ENCODE measurements at places on chromosomes 4 and X. TPM values are rescaled to one million over a fixed set of nuclear protein-coding genes. Genes with fewer than 3 reads are reported as not detected.
A peak's percentile ranks its signal among the peaks of the same experiment; 100 is the strongest.

DNA sequence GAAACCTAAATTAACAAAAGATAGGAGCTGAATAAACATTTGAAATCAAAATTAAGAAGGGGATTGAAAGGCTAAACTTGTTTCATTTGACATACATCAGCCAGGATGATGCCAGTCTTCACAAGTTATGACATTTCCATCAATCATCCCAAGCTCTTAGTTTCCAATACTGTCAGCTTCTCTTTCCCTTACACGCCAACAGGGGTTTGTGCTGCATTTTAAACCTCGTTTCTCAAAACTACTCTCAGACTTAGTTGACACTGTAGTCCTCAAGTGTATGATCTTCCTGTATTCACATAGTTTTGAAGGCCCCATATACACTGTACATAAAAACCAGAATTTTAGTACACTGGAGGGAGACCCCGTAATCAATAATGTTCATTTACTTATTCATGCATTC lies 840 bp upstream of the P2RY10 start:
- no peak for DNase-seq

DNA sequence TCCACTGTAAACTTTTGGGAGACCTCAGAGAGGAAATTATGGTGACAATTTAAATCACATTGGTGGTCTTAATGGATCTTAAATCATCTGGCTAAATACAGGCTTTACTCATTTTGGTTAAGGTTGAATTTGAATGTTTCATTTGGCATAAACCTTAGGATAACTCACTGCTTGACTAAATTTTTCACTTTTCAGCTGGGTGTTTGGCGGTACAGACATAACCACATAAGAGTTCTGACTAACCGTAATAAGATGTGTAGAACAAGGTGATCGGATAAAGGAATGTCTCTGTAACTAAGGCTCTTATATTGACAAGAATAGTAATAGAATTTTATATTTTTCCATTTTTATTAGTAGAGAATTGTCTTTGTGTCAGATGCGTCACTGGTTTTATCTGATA lies 281.0 kb downstream of the BMPR1B start:
- DNase-seq, result no peak

- no peak for DNase-seq
These were observed 314.9 kb upstream of the GRIA3 start for GRCh38 chrX:122869171-122869570.

Gene DMP1
- total RNA-seq, result not detected

Gene UNC5C
- 6.9 TPM for total RNA-seq

Gene SHROOM4
- total RNA-seq, result 28.0 TPM

Gene HS6ST2
- 3.4 TPM for total RNA-seq

Gene STAP1
- 0.49 TPM for total RNA-seq

GRCh38 chr4:7472442-7473013 lies 37.8 kb upstream of the PSAPL1 start:
- DNase-seq, result no peak

DNA sequence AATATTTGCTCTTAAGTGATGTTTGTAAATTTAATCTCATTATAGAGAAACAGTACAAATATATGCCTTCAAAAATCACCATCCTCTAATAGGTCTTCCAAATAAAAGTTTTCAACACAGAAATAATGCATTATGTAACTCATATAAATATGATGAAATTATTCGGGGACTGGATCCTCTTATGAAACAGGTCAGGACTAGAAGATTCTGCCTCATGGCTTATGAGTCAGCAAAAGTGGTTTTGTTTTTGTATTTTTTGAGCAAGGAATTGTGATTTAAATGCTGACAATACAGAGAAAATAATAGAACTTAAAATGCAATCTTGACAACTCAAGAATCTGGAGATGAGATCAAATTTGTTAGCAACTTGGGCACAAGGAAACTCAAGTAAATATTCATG lies 179.7 kb upstream of the NDP start:
- peak; percentile 8 for DNase-seq

DNA sequence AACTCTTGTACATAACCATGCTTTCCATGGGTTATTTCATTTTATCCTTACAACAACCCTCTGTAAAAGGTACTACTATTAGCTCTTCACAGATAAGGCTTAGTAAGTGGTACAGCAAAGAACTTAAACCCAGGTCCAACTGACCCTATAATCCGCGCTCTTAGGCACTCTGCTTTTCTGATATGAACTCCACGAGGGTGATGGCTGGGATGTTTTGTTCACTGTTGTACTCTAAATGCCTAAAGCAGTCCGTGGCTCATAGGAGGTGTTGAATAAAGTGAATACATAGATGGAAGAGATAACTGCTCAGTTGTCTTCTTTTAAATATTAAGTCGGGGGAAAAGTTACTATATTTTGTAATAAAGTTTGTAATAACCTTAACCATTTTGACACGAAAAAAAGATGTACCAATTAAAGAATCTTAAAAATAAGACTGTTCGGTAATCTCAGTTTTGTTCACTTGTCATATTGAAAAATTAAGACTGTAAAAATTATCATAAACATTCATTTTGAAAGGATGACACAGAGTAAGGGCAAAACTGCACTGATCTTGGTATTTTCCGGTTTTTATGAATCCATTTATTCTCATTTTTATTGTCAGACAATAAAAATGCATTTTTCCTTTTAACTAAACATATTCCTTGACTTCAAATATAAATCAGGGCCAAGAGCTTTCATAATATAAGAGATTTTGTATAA lies 166.5 kb downstream of the FBXW7 start:
- no peak for DNase-seq

- DNase-seq, result no peak
These were observed 243.1 kb upstream of the FTHL17 start for GRCh38 chrX:31314921-31315320.

Gene F8A2
- not detected for total RNA-seq

DNA sequence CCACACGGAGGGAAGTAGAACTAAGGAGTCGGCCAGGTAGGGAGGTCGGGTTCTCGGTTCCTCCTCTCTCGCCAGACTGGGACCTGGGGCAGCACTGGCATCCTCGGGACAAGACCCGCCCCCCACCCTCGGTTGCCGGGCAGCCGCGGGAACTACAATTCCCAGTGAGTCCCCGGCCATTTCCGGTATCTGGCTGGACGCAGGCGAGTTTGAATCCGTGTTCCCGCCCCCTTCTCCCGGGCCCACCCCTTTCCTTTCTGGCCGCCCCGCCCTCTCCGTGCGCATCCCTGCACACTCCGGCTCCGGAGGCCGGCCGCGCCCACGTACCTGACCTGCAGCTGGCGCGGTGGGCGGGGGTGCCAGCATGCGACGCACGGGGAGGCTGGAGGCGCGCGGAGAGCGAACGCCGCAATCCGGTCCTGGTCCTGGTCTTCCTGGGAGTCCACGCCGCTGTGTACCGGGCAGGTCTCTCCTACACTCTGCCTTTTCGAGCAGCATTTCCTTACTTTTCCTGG lies 10.2 kb upstream of the DLG3 start:
- DNase-seq, result peak; percentile 86

- DNase-seq, result no peak
These were observed 3.4 kb upstream of the UGT8 start for GRCh38 chr4:114595207-114595606.

Gene MAGEA2B
- not detected for total RNA-seq

Gene DACH2
- total RNA-seq, result 4.6 TPM

DNA sequence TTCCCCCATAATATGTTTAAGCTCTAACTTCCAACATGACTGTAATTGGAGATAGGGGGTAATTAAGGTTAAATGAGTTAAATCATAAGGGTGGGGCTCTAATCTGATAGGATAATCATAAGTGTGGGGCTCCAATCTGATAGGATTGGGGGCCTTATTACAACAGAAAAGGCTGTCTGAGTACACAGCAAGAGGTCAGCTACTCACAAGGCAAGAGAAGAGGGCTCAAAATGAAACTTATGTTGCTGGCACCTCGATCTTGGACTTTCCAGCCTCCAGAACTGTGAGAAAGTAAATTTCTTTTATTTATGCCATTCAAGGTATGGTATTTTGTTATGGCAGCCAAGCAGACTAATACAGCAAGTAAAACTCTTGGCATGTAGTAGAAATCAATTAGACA lies 16.4 kb downstream of the SH2D1A start:
- DNase-seq, result no peak

- DNase-seq, result no peak
These were observed 272.3 kb upstream of the DIPK2B start for GRCh38 chrX:45472968-45473367.

Gene TRIM75
- not detected for total RNA-seq

- DNase-seq, result no peak
These were observed 475.2 kb downstream of the RPA4 start for GRCh38 chrX:97358941-97359340.

DNA sequence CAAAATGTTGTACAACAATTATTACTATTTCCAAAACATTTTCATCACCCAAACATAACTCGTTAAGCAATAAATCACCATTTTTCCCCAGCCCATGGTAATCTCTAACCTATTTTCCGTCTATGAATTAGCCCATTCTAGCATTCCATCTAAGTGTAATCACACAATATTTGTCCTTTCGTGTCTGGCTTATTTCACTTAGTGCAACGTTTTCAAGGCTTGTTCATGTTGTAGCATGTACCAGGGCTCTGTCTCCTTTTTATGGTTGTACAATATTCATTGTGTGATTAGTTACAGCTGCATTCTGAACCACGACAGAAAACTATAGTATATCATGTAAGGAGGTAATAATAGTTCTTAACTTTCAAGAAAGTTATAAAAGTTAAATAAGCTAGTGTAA lies 656.0 kb upstream of the HS3ST1 start:
- no peak for DNase-seq

Gene CXorf66
- total RNA-seq, result not detected

Gene SAP30
- 10.8 TPM for total RNA-seq

DNA sequence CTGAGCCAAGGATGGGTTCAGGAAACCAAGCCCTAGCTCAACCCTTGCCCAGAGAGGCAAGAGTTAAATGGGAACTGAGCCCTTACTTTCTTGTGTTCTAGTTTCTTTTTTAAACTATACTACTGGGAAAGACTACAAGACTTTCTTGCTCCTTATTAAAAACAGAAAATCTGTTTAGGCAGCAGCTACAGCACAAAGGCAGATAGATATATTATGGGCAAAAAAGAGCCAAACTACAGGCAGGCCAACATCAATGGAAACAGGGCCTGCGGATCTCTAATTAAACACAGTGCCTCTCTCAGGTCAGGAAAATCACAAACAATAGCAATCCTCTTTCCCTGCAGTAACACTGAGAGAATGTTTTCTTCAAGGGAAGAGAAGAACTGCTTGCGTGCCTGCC lies 226.0 kb downstream of the LDB2 start:
- DNase-seq, result no peak

DNA sequence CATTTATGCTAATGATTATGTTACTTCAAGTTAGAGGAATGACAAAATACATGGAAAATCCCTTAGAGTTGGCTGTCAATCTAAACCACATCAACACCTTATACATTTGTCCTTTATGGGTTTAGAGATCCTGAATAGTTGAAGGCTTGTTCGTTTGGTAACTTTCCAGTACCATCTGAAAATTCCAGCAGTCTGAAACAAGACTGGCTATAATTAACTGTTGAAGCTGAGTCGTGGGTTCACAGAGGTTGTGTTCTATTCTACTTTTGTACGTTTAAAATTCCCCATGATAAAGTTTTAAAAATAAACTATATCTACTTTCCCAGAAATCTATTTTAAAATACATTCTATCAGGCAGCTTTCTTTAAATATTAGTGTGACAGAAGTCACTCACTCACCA lies 73.0 kb downstream of the USP46 start:
- DNase-seq, result no peak

Gene TMEM31
- total RNA-seq, result not detected

GRCh38 chr4:53011259-53011905 lies 149.3 kb downstream of the RASL11B start:
- no peak for DNase-seq

Data from lung (tissue), 17 donors.